ENCODE measurements at places on chromosomes 2 and 18.

DNA sequence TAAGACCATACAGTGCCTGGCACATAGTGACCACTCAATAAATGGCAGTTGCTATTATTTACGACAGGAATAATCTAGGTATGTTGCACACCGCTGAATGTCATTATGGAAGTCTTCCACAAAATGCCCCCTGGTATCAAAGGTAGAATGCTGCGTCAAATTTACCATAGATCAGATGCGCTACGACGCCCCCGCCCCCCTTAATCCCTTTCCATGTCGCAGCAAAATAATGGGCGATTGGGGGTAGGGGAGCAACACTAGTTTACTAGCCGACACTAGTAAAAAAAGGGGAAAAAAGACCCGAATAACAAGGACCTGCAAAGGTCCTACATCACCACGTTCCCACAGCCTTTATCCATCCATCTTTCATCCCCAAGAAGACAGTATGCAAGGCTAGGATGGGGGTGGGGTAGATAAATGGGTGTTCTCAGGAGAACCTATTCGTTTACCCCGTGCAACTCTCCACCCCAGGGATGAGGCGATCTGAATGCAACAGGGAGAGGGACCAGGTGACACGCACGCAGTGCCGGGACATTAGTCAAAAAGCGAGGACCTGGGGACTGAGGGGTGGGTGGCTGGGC lies 455 bp downstream of the PREPL start:
- DNase-seq = no peak

- DNase-seq = no peak
Observed at GRCh38 chr18:64116571-64117175, 32.2 kb downstream of the LINC00305 start.

GRCh38 chr2:21067859-21068537 lies 24.1 kb upstream of the APOB start:
- DNase-seq = no peak

- no peak for DNase-seq
Observed at GRCh38 chr18:72772916-72773315, 94.9 kb downstream of the NETO1 start.
